Substantia nigra (tissue), 51 donors: ENCODE measurements at places on chromosomes 2 and 18.

- DNase-seq, result no peak
These were observed 30.2 kb upstream of the HPCAL1 start for GRCh38 chr2:10272464-10272863.

DNA sequence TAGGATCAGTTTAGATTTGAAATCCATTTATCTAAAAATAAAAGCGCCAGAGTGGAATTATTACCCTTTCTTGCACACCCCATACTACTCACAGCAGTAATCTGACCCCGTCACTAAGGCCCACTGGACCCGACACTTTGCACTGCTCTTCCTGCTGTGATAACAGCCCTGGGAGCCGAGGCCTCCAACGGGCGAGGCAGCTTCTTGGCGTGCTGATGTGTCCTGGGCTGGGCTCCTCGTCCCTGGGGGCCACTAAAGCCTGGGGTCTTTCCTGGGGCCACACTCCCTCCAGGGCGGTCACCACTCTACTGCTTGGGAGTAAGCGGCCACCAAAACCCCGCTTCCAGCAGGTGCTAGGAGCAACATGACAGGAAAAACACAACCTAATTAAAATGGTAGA, 61.7 kb downstream of the ZAP70 start:
- no peak for DNase-seq

GRCh38 chr2:197675711-197676188, 363 bp upstream of the RFTN2 start:
- DNase-seq, result peak; percentile 10

GRCh38 chr2:127064642-127065250, 42.2 kb downstream of the BIN1 start:
- peak; percentile 46 for DNase-seq

GRCh38 chr2:241617431-241618154, 19.4 kb downstream of the THAP4 start:
- DNase-seq, result no peak

DNA sequence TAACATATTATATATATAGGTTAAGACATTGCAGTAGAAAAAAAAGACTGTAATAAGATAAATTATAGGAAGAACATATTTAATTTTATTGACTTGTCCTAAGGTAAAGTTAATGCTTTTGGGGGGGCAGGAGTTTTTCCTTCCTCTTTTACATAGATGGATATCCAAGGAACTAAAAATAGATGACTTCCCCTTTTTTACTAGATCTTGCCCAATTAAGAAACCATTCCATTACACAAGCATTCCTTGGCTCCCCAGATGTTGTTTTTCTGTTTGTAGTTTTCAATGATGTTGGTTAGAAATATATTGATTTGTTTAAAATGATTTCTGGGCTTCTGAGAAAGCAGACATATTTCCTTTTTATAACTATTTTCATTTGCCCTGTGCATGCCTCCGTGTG, 22.4 kb upstream of the PMAIP1 start:
- no peak for DNase-seq
